Hypothalamus (tissue), 51 donors: ENCODE measurements at places on chromosomes 3 and 15.

- DNase-seq = no peak
Measured at GRCh38 chr15:70799667-70800450, 36.5 kb upstream of the UACA start.

DNA sequence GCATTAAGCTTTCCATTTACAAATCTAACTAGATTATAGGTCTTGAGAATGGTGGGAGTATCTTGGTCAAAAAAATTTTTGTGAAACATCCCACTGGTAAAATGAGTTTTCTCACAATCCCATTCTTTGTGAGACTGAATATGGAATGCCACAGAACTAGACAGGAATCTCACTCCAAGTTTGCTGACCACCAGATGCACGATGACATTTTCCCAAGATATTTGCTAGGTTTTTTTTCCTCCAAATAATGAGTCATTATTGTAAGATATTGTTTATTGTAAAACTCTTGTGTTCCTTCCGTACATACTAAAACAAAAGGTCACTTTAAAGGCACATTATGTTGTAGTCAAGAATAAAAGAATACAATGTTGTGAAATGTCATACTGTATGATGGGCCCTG, 53.9 kb downstream of the COPS2 start:
- DNase-seq = no peak

DNA sequence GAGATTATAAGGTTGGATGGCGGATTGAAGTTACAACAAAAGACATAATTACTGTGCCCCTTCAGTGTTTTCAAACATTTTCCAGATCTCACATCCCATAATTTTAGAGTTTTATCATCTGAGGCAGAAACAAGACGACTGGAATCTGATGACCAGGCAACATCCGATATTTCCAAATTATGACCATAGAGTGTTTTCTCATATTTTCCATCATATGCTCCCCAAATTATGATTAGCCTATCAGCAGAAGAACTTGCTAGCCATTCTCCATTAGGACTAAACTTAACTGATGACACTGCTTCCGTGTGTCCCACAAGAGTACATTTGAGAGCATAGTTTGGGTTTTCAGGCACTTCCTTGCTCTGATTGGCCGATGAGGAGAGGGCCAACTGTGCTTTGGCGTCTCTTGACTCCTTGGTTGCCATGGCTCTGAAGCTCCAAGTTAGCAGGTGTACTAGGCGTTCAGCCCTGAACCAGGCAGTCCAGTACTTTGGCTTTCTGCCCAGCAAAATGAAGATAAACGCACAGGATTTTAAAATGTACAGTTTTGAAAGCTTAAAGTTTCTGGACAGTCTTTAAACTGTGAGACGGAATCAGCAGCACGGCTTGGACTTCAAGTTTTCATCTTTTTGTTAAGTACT, 638 bp downstream of the WDR5B start:
- no peak for DNase-seq

GRCh38 chr15:84910928-84911623, 26.6 kb downstream of the SLC28A1 start:
- DNase-seq = no peak

- no peak for DNase-seq
Measured at GRCh38 chr3:122484985-122485384, 29.8 kb downstream of the KPNA1 start.

- DNase-seq = no peak
Measured at GRCh38 chr3:171829841-171830517, 13.2 kb upstream of the TMEM212 start.

DNA sequence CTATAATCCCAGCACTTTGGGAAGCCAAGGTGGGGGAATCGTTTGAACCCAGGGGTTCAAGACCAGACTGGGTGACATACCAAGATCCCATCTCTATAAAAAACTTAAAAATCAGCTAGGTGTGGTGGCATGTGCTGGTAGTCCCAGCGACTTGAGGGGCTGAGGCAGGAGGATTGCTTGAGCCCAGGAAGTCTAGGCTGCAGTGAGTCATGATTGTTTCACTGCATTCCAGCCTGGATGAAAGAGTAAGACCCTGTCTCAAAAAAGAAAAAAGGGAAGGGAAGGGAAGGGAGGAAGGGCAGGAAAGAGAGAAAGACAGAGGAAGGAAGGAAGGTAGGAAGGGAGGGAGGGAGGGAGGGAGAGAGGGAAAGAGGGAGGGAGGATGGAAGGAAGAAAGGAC, 133.7 kb upstream of the LRRN1 start:
- DNase-seq = no peak

DNA sequence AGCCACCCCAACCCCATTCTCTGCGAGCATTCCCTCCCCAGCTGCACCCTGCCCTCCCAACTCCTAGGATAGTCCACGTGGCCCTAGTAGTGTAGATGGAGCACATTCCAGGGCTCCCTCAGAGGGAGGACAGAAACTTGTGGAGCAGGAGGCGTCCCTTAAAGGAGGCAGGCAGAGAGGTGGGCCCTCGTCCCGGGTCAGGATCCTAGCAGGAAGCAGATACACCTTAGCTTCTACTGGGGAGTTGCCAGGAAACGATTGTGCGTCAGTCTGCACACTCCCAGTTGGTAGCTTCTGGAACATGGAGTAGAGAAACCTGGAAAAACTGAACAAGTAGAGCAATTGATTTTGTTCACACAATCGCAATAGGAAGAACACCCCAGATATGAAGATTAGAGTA, 43.9 kb upstream of the KLHL25 start:
- no peak for DNase-seq

- no peak for DNase-seq
Measured at GRCh38 chr3:45549961-45550360, 44.6 kb upstream of the LIMD1 start.

DNA sequence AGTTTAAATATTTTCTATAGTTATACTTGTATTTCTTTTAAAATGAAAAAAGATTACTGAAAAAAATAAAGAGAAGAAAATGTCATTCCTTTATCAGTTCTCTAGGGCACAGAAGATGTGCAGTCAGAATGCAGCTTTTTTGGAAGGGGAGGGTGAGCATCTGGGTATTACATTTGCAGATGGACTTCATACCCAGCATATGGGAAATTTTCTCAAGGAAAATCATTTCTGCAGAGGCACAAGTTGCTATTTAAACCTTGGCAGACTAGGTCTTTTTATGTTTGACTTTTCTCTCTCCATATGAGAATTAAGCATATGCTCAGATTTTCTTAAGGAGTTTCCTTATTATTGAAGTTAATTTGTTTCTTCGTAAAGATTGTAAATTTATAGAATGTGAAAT, 39.5 kb upstream of the ZNF385D start:
- DNase-seq = no peak

DNA sequence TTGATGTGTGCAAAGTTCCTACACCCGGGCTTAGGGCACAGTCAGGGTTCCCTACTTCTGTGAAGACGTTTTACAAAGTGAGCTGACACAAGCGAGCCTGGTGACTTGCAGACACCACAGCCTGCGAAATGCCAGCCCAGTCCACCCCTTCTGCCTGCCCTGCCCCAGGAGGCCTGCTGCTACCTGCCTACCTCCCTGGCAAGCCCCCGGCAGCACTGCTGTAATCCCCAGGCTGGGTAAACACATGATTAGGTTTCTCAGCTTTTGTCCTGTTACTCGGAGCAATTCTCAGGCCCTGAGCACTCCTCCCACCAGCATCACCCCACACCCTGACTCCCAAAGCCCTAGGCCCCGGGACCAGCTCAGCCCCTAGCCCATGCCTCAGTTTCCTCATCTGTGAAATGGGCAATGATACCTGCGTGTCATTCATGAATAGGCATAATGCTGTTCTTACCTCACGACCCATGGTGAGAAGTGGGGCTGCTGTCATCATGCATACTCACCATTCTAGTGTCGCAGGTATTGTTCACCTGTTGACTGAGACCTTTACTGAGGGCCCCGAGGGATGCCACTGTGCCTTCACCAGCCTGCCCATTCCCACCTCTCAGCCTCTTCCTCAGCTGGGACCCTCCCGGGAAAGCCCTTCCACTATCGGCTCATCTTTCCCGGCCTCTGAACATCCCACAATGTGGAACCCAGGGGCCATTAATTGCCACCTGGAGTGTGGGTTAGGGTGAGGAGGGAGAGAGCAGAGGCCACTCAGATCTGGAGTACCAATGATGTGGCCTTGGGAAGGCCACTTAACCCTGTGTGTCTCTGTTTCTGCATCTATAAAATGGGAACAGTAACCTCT, 31.5 kb upstream of the SLC6A6 start:
- no peak for DNase-seq

DNA sequence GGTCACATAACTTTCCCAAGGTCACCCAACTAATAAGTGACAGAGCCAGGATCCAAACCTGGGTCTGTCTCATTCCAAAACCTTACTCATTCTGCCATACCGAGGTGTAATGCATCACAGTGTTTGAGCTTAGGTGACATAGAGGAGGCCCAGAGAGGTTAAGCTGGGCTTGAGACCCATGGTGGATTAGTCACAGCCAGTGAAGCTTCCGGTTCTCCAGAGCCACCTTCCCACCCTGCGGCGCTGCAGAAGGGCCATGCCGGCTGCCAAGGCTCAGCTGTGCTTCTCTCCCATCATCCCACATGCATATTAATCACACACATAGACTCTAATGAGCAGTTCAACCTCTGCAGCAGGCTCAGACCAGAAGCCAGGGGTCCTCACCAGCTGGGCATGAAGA, 42.2 kb downstream of the SPSB4 start:
- DNase-seq = no peak

DNA sequence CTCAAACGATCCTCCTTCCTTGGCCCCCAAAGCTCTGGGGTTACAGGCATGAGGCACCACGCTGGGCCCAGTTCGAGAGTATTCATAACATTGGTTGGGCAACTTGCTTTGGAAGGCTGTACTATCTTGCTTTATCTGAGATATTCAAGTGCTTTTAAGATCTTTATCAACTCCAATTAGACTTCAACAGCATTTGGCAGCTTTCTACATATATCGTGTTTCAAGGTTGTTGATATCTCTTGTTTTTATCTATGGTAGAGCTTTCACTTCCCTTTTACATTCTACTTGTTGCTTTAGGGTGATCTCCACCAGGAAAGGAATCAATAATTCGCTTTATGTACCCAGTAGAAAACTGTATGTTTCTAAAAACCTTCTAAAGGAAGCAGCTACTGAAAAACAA, 395.3 kb downstream of the IL5RA start:
- DNase-seq = no peak

DNA sequence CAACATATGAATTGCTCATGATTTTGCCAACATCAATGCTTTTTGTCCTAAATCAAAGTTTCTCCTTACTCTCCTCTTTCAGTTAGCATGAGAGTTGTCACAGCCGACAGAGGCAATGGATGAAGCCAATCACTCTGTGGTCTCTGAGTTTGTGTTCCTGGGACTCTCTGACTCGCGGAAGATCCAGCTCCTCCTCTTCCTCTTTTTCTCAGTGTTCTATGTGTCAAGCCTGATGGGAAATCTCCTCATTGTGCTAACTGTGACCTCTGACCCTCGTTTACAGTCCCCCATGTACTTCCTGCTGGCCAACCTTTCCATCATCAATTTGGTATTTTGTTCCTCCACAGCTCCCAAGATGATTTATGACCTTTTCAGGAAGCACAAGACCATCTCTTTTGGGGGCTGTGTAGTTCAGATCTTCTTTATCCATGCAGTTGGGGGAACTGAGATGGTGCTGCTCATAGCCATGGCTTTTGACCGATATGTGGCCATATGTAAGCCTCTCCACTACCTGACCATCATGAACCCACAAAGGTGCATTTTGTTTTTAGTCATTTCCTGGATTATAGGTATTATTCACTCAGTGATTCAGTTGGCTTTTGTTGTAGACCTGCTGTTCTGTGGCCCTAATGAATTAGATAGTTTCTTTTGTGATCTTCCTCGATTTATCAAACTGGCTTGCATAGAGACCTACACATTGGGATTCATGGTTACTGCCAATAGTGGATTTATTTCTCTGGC, 2.5 kb downstream of the OR4F6 start:
- DNase-seq = no peak

- DNase-seq = no peak
Measured at GRCh38 chr15:45616901-45617323, 17.9 kb upstream of the SQOR start.

DNA sequence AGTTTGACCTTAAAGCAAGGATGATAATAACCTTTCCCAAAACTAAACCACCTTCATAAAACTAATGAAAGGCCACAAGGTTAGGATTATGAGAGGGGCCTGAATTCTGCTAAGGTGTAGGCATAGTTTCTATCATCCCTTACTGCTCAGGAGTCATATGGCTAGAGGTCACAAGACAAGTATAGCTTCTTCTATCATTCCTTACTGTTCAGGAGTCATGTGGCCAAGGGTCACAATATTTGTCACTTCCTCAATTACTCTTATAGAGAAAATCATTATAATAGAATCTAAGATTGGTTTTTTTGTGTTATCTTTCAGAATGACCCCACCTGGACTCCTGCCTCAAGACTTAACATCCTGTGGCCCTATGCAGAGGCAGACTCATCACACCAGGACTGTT, 36.6 kb downstream of the HERC1 start:
- DNase-seq = no peak

DNA sequence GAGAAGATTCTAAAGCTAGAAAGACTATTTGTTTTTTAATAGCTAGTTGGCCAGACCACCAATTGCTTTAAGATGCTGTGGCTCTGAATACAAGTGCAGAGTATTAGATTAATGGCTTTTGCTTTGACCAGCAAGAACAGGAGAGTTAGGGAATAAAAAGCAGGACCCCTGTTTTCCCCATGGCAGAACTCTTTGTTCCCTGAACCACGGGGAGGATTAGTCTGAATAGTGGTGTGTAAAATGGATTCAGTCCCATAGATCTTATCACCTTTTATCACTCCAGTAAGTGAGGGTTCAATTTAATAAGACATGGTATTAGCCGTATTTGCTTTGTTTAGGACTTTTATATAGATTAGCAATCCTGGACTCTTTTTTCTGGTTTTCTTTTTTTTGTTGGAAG, 562.6 kb upstream of the DPPA4 start:
- DNase-seq = no peak

DNA sequence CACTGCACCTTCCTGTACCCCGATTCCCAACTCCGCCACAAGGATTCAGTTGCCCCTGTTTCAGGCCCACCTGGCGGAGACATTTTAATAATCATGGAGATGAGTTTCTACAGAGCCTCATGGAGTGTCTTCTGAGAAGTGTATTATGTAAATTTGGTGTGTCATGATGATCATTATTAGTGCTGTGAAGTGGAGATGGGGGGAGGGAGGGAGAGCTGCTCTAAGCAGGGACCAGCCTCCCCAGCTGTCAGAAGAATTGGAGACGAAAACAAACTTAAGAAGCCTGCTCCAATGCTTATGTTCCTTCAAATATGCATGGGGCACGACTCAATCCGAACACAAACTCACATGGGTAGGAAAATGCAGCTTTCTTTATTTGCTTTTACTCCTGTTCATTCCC, 127.8 kb downstream of the EPHB1 start:
- DNase-seq = no peak

DNA sequence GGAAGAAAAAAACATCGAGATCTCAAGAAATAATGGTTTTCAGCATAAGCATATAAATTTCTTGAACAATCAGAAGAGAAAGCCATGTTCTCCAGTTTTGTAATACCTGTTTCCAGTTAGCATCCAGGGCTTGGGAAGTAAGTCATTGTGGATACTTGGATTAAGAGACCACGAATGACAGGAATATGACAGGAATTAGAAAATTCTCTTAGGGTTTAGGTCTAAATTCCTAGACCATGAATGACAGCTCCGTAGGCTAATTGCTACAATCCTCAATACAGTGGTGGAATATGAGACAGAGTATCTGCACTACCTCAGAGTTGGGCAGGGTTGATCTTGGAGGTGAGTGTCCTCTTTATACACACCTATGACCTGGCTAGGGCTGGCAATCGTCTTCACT, 517.5 kb downstream of the NTRK3 start:
- no peak for DNase-seq

GRCh38 chr3:14550651-14551611, 10.8 kb upstream of the GRIP2 start:
- DNase-seq = no peak

- DNase-seq = no peak
Measured at GRCh38 chr3:12999147-13000140, 73.8 kb downstream of the IQSEC1 start.
